ENCODE measurements at places on chromosomes 7 and 10. TPM values are rescaled to one million over a fixed set of nuclear protein-coding genes. Genes with fewer than 3 reads are reported as not detected.

- no peak overlapping the region for H3K4me3 ChIP-seq
- no peaks in the 10 kb centered on the region for H3K36me3 ChIP-seq
- H3K27me3 ChIP-seq = no peaks in the 10 kb centered on the region
Observed at GRCh38 chr10:1454428-1454827, 282.9 kb downstream of the ADARB2 start.

DNA sequence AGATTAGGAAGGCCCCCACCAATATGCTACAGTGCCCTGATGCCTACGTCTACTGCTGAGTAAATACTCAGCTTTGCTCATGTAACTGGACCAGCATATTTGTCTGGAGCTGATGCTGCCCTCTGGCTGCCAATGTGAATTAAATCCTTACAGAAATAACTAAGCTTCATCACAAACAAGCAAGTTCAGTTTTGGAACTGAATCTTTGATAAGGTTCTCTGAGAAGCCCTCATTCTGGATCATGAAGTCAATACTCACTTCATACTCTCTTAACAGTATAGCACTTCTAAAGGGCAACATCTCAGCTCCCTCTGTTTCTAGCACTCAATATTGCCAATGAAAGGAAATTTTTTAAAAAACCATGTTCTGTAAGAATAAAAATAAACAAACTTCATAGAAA is 246.7 kb downstream of the ETV1 start:
- no peaks in the 10 kb centered on the region for H3K4me1 ChIP-seq
- DNase-seq = no peak
- no peaks in the 10 kb centered on the region for H3K27me3 ChIP-seq
- H3K4me3 ChIP-seq = no peak overlapping the region

GJD4 gene
- polyA plus RNA-seq = 0.03 TPM

- H3K36me3 ChIP-seq = no peaks in the 10 kb centered on the region
- no peak overlapping the region for H3K27ac ChIP-seq
- DNase-seq = peak; percentile 37
- H3K4me1 ChIP-seq = no peaks in the 10 kb centered on the region
Observed at GRCh38 chr10:54469587-54470323, 331.3 kb downstream of the PCDH15 start.

DNA sequence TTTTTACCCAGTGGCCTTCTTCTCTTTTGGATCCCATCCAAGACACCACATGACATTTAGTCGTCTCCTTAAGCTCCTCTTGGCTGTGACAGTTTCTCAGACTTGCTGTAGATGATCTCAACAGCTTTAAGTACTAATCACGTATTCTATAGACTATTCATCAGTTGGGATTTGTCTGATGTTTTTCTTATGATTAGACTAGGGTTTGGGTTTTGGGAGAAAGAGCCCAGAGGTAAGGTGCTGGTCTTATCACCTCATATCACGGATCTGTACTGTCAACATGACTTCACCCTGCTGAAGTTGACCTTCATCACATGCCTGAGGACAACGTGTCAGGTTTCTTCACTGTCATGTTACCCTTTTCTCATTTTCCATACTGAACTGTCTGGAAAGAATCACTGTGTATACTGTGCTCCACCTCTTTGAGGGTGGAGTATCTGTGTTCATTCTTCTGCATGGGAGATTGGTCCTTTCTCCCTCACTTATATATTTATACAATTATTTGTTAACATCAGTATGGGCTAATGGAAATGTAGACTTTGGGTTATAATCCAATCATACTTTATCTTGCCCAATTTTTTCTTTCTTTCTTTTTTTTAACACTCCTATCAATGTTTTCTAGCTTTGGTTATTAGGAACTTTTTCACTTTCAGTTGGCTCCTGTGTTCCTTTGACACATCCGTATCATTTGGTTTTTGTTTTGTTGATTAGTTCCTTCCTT is 6.4 kb upstream of the HKDC1 start:
- no peak for DNase-seq
- H3K4me1 ChIP-seq = no peaks in the 10 kb centered on the region
- H3K4me3 ChIP-seq = no peak overlapping the region
- no peaks in the 10 kb centered on the region for H3K27me3 ChIP-seq
- H3K36me3 ChIP-seq = peaks cover 6% of the 10 kb centered on the region
- no peak overlapping the region for H3K27ac ChIP-seq

DNA sequence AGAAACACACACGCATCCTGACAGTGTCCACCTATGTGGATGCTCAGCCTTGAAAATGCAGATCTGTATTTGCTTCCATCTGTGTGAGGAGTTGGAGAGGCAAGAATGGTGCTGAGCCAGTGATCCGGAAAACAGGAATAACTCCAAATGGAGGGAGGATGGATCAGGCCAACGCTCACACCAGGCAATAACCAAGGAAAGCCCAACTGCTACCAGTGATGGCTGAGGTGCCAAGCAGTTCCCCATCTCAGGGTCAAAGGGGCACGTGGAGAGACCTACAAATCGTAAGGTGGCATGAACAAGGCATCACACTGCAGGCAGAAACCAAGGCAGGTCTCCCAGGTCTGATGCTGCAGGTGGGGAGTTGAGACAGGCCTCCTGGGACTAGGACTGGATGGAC is 153.6 kb downstream of the ADAM12 start:
- no peak overlapping the region for H3K27ac ChIP-seq
- H3K36me3 ChIP-seq = no peaks in the 10 kb centered on the region

TLL2 gene
- polyA plus RNA-seq = 0.23 TPM

- H3K27me3 ChIP-seq = no peaks in the 10 kb centered on the region
- DNase-seq = no peak
- H3K4me3 ChIP-seq = no peak overlapping the region
- no peaks in the 10 kb centered on the region for H3K4me1 ChIP-seq
Observed at GRCh38 chr10:122221958-122222357, 49.1 kb upstream of the BTBD16 start.

- H3K27me3 ChIP-seq = no peaks in the 10 kb centered on the region
- no peak for DNase-seq
- H3K4me1 ChIP-seq = no peaks in the 10 kb centered on the region
- no peak overlapping the region for H3K4me3 ChIP-seq
- no peaks in the 10 kb centered on the region for H3K36me3 ChIP-seq
Observed at GRCh38 chr7:70997261-70997660, 134.7 kb upstream of the GALNT17 start.

DNA sequence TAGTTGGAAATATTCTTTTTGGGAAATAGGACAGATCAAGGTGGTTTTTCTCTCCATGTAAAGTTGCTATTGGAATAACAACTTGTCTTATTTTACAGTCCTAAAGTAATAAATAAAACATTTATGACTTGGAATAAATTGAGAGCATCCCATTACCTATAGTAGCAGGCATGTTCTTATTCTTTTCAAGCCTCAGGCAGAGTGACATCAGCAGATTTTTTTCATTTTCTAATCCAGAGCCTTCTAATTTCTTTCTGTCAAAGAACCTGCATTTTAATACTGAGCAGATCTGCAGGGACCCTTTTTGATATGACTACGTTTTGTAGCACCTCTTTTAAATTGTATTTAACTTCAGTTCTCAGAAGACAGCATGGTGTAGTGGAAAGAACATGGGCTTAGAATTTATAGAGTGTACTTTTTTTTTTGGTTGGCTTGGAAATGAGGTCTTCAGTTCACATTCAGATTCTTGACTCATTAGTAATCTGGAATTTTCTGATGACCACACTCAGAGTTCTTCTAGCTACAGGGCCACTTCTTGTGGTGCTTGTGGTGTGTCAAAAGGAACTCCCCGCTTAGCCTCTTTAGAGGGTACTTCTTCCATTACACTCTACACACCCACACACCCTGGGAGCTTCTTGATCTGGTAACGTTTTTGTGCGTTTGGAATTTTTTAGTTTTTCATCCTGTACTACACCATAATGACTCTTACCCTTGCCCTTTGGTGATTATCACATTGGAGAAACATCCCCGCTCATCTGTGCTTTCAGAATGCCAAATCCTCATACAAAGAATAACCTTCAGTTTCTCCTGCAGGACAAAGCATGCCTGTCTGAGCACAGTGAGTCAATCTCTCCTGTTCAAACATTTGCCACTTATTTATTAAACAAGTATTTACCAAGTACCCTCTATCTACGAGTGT is 34.6 kb downstream of the AGK start:
- peaks cover 20% of the 10 kb centered on the region for H3K36me3 ChIP-seq
- no peak for DNase-seq
- no peak overlapping the region for H3K4me3 ChIP-seq
- H3K4me1 ChIP-seq = no peaks in the 10 kb centered on the region
- H3K27me3 ChIP-seq = no peaks in the 10 kb centered on the region
- H3K27ac ChIP-seq = no peak overlapping the region

DNA sequence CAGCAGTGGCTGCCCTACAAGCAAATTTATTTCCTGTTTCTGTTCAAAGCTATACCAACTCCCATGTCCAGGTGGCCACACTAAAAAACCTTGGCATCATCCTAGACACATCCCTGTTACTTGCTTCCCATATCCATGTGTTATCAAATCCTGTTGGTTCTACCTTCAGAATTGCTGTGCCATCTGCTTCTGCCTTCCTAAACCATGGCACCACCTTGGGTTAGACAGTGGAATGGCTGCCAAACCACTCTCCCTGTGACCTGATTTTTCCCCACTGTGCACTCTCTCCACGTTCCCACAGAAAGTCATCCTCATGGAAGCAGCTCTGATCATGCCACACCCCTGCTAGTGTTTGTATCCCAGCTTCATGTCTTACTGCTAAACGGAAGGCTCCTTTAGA is 697.6 kb upstream of the GALNT17 start:
- no peaks in the 10 kb centered on the region for H3K36me3 ChIP-seq
- no peak for DNase-seq
- H3K27me3 ChIP-seq = no peaks in the 10 kb centered on the region
- H3K4me1 ChIP-seq = no peaks in the 10 kb centered on the region
- no peak overlapping the region for H3K27ac ChIP-seq

- H3K27ac ChIP-seq = no peak overlapping the region
- H3K4me1 ChIP-seq = no peaks in the 10 kb centered on the region
- no peaks in the 10 kb centered on the region for H3K27me3 ChIP-seq
- no peak for DNase-seq
- H3K4me3 ChIP-seq = no peak overlapping the region
Observed at GRCh38 chr10:103609231-103610082, 116.0 kb downstream of the NEURL1 start.

GRCh38 chr10:123926401-123927264 is 35.0 kb upstream of the CPXM2 start:
- no peaks in the 10 kb centered on the region for H3K4me1 ChIP-seq
- no peaks in the 10 kb centered on the region for H3K36me3 ChIP-seq
- H3K4me3 ChIP-seq = no peak overlapping the region
- DNase-seq = no peak

OPALIN gene
- polyA plus RNA-seq = not detected

DNA sequence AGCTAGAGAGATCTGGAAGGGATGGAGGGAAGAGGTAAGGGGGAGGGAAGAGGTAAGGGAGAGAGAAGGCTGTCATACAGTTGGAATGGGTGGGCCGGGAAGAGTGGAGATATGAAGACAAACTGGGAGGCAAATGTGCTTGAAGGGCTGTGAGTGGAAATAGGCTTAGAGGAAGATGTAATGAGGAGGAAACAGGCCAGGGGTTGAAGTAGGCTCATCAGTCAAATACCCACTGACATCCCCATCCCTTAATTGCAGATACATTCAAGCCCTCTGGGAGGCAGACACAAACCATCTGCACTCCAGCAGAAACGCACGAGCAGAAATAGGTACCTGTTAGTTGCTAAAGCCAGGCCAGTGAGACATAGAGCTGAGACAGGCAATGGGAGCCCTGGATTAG is 2.1 kb downstream of the SYNPO2L start:
- no peak for DNase-seq
- H3K4me1 ChIP-seq = no peaks in the 10 kb centered on the region
- H3K36me3 ChIP-seq = no peaks in the 10 kb centered on the region
- H3K4me3 ChIP-seq = no peak overlapping the region
- H3K27me3 ChIP-seq = no peaks in the 10 kb centered on the region

DNA sequence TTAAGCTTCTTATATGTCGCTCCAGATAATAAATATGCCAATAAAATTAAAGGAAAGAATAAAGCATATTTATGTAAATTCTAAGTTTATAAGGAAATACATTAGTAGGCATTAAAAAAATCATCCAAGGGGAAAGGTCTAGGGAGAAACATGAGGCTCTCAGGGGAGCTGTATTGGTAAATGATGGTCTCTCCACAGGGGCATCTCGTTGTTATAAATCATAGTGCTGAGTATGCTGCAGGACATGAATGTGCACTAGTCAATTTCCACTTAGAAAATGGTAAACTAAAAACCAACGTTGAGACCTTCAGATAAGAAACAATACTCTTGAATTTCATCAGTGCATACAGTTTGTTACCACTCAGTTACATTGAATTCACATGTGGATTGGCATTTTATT is 194.0 kb upstream of the AHR start:
- H3K27ac ChIP-seq = no peak overlapping the region
- H3K36me3 ChIP-seq = no peaks in the 10 kb centered on the region
- H3K4me1 ChIP-seq = no peaks in the 10 kb centered on the region
- H3K4me3 ChIP-seq = no peak overlapping the region
- no peaks in the 10 kb centered on the region for H3K27me3 ChIP-seq
- DNase-seq = no peak

GPR158 gene
- polyA plus RNA-seq = 0.06 TPM

GRCh38 chr10:49362596-49363260 is 33.2 kb downstream of the DRGX start:
- H3K4me3 ChIP-seq = no peak overlapping the region
- H3K4me1 ChIP-seq = peaks cover 11% of the 10 kb centered on the region
- no peak overlapping the region for H3K27ac ChIP-seq
- no peaks in the 10 kb centered on the region for H3K27me3 ChIP-seq
- H3K36me3 ChIP-seq = no peaks in the 10 kb centered on the region

- no peak for DNase-seq
- H3K4me1 ChIP-seq = no peaks in the 10 kb centered on the region
- no peak overlapping the region for H3K27ac ChIP-seq
- H3K36me3 ChIP-seq = no peaks in the 10 kb centered on the region
- H3K27me3 ChIP-seq = no peaks in the 10 kb centered on the region
- H3K4me3 ChIP-seq = no peak overlapping the region
Observed at GRCh38 chr7:111931016-111931517, 275.1 kb downstream of the DOCK4 start.

DNA sequence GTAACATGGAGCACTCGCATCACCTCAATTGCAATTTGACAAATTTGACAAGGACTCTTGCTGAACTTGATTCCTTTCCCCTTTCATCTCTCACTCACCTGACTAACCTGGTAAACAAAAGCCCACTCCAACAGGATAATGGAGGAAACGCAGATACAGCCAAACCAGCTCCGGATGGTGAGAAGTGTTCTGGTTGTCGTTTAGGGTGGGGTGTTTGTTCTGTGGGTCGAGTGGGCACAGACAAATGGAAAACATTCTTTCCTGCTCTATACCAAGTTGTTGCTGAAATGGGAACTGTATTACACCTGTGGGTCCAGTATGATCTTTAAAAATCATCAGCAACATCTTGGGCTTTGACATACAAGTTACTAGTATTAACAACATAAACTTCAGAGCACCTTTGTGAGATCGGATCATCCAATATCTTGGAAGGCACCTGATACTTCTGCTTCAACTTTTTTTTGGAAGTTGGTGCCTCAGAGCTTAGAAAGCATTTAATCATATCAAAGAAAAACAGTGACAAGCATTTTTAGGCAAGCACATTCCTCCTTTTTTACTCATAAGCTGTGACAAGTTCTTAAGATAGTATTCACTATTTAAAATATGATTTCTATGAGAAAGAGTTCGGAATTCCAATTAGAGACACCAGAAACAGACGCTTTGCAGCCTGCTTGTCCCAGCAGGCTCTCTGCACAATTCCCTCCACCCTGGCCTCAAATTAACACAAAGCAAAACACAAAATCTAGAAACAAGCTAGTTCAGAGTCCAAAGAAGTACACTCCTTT is 58.1 kb downstream of the CCDC186 start:
- no peak overlapping the region for H3K4me3 ChIP-seq
- no peak for DNase-seq
- H3K4me1 ChIP-seq = no peaks in the 10 kb centered on the region
- no peaks in the 10 kb centered on the region for H3K36me3 ChIP-seq
- no peaks in the 10 kb centered on the region for H3K27me3 ChIP-seq

GRCh38 chr10:7374795-7375194 is 36.0 kb downstream of the SFMBT2 start:
- DNase-seq = no peak
- H3K36me3 ChIP-seq = peaks cover 21% of the 10 kb centered on the region
- no peak overlapping the region for H3K27ac ChIP-seq
- H3K4me1 ChIP-seq = no peaks in the 10 kb centered on the region
- H3K4me3 ChIP-seq = no peak overlapping the region
